ENCODE measurements at places on chromosomes 7 and 10.
A peak's percentile ranks its signal among the peaks of the same experiment; 100 is the strongest.

DNA sequence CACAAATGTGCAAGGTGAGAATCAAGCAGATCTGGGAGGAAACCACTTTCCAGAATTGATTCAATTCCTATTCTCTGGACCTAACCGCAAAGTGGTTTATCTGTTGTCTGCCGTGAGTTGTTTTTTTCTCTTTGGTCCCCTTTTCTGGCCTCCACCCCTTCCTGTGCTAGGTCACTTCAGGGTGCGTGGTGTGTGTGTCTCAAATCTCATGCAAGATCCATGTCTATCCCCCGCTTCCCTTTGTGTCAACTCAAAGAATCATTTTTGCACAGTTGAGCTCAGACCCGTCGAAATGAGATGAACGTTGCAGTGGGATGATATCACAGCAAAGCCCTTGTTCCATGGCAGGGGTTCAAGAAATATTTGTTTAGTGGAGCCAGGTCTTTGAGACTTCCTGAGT, 184.5 kb downstream of the GATA3 start:
- H3K36me3 ChIP-seq = no peaks in the 10 kb centered on the region
- H3K27me3 ChIP-seq = no peaks in the 10 kb centered on the region
- H3K27ac ChIP-seq = no peak overlapping the region
- DNase-seq = no peak
- H3K4me3 ChIP-seq = no peak overlapping the region

DNA sequence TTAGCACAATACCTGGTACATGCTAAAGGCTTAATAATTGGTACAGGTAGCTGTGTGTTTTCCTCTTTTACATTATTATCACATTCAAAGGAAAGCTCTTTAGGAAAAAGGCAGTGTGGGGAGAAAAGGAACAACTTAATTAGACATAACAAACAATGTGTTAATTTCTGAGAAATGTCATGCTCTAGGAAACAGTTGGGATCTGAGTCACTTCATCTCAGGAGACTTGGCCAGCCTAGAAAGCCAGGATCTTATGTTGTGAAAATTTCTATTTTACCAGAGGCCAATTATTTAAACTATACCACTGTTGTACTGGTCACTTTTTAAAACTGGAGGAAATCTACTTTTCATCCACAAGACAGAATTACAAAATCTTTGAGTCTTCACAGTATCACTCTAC, 39.6 kb downstream of the ARMH3 start:
- H3K36me3 ChIP-seq = no peaks in the 10 kb centered on the region
- no peak overlapping the region for H3K27ac ChIP-seq
- no peaks in the 10 kb centered on the region for H3K4me1 ChIP-seq
- no peak for DNase-seq
- H3K27me3 ChIP-seq = no peaks in the 10 kb centered on the region

GRCh38 chr7:27953361-27953760, 213.4 kb downstream of the TAX1BP1 start:
- no peaks in the 10 kb centered on the region for H3K27me3 ChIP-seq
- DNase-seq = peak; percentile 26
- H3K4me1 ChIP-seq = peaks cover 32% of the 10 kb centered on the region
- H3K36me3 ChIP-seq = no peaks in the 10 kb centered on the region
- no peak overlapping the region for H3K4me3 ChIP-seq
- no peak overlapping the region for H3K27ac ChIP-seq

DNA sequence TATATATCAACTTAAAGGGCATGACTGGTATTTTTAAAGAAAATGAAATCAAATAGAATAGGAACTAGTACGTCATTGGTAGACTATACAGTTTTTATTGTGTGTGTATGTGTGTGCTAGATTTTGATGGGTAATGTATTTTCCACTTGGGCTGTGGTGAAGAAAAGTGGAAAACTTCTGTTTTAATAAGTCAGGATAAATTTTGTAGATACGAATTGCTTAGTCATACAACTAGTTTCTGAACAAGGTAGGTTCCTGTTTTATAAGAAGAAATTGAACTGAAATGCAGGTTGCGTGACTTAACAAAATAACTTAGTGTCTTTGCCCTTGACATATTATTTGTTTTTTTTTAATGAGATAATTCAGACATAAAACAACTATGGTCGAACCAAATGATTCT, 24.3 kb downstream of the UBN2 start:
- H3K27me3 ChIP-seq = no peaks in the 10 kb centered on the region
- H3K27ac ChIP-seq = no peak overlapping the region
- peaks cover 42% of the 10 kb centered on the region for H3K36me3 ChIP-seq
- DNase-seq = no peak
- no peak overlapping the region for H3K4me3 ChIP-seq

- H3K27me3 ChIP-seq = no peaks in the 10 kb centered on the region
- no peak overlapping the region for H3K27ac ChIP-seq
- no peaks in the 10 kb centered on the region for H3K36me3 ChIP-seq
Observed at GRCh38 chr7:96614154-96614867, 95.3 kb downstream of the SEM1 start.

- H3K4me1 ChIP-seq = no peaks in the 10 kb centered on the region
- H3K27me3 ChIP-seq = peaks cover 3% of the 10 kb centered on the region
- peak; percentile 36 for DNase-seq
- no peak overlapping the region for H3K27ac ChIP-seq
- peaks cover 2% of the 10 kb centered on the region for H3K36me3 ChIP-seq
- H3K4me3 ChIP-seq = peak overlapping the region; percentile 16
Observed at GRCh38 chr10:14180911-14181566, 149.7 kb downstream of the FRMD4A start.

DNA sequence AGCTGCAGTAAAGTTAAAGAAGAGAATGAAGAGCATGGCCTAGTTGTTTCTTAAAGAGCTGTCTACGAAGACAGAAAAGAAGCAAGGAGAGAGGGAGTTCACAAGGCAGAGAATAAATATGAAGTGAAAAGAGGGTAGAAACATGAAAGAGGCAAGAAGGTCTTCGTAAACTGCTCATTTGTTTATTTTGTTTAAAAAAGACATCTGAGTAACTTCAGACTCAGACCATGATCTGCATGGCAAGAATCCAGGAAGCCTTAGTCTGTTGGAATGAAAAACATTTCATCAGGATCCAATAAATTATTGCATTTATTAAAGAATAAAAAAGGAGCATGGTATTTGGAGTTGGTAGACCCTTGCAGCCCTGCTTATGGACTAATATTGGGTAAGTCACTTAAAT, 151.1 kb downstream of the SEM1 start:
- H3K4me3 ChIP-seq = no peak overlapping the region
- H3K27ac ChIP-seq = no peak overlapping the region
- no peaks in the 10 kb centered on the region for H3K27me3 ChIP-seq
- H3K36me3 ChIP-seq = no peaks in the 10 kb centered on the region

- H3K36me3 ChIP-seq = no peaks in the 10 kb centered on the region
- no peak overlapping the region for H3K4me3 ChIP-seq
- H3K27me3 ChIP-seq = no peaks in the 10 kb centered on the region
- no peak for DNase-seq
Observed at GRCh38 chr7:140231771-140232491, 55.1 kb upstream of the KDM7A start.

- H3K4me3 ChIP-seq = no peak overlapping the region
- H3K27ac ChIP-seq = no peak overlapping the region
- no peaks in the 10 kb centered on the region for H3K27me3 ChIP-seq
- peak; percentile 4 for DNase-seq
- no peaks in the 10 kb centered on the region for H3K4me1 ChIP-seq
Observed at GRCh38 chr10:77007834-77008233, 629.8 kb downstream of the KCNMA1 start.

Measured in SJCRH30 (cell line).